ENCODE measurements at places on chromosomes 2 and 18.
A peak's percentile ranks its signal among the peaks of the same experiment; 100 is the strongest.

DNA sequence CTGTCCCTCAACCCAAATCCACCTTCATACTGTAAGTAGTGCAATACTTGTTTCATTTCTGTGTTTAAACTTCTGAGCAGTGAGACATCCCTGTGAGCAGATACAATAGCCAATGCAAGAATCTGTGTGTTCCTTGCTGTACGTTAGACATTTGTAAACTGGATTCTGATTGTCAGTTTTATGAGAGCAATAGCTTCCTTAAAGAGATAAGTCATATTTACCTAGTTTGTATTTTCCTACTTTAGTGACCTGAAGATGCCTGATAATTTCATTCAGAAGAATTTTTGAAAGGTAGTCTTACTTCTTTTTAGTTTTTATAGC is 90.7 kb downstream of the DPP4 start:
- DNase-seq: no peak

GRCh38 chr2:96715658-96716057 is 24.2 kb downstream of the LMAN2L start:
- DNase-seq: no peak

DNA sequence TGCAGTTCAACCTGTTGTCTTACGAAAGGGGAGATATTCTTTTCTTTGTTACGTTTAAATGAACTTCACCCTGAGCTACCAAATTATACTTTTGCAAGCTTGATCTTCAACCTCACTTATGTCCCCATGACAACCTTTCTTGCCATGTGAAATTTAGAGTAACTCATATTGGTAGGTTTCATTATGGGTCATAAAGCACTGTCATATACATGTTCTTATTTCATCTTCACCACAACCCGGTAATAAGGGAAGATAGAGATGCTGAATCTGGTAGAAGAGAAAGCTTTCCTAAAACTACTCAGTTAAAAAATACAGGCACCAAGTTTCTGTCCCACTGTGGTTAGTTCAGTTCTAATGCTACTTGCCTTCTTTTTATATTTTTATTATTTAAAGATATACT is 208.5 kb upstream of the NRP2 start:
- no peak for DNase-seq

DNA sequence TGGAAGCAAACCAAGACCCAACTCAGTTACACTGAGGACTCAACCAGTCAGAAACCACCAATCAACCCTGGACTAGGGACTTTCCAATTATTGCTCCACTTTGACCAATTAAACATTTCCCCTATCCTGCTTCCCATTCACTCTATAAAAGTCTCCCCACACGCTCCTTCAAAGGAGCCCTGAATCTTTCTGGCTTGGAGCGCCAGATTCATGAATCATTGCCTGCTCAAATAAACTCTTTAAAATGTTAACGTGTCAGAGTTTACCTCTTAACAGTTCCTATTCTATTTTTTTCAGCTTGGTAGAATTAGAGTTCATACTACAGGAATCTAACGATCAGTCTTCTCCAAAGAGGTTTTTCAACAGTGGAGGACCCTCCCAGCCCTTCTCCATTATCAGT is 20.7 kb upstream of the SULT1C2 start:
- no peak for DNase-seq

DNA sequence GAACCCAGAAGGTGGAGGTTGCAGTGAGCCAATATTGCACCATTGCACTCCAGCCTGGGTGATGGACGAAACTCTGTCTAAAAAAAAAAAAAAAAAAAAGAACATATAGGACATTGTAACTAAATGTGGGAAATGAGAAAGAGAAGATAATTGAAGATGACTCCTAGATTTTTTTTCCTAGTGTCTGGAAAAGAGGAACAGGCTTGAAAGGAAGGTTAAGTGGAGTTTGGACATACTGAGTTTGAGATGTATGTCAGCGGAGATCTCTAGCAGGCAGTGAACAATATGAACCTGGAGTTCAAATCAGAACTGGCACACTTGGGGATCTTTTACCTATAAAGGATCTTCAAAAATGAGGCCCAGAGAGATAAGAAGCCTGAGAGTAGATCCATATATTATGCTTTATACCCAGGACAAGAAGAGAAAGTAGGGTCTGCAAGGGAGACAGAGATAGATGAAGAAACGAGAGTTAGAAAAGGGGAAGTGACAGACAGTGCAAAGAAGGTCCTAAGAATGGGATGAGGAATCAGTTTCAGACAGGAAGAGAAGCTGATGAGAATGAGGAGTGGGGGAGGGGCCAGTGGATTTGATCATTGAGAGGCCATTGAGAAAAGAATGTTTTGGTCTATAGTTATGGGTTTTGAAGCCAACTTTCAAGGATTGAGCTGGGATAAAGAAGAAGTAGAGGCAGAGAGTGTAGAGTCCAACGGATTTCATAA is 46.9 kb upstream of the CD28 start:
- no peak for DNase-seq

DNA sequence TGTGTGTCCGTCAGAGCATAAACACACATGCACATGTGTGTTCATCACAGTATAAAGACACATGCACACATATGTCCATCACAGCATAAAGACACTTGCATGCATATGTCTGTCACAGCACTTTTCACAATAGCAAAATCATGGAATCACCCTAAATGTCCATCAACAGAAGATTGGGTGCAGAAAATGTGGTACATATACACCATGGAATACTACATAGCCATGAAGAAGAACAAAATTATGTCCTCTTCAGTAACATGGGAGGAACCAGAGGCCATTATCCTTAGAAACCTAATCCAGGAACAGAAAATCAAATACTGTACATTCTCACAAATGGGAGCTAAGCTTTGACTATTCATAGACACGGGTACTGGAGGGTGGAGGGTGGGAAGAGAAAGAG is 732.2 kb downstream of the GALR1 start:
- DNase-seq: no peak

DNA sequence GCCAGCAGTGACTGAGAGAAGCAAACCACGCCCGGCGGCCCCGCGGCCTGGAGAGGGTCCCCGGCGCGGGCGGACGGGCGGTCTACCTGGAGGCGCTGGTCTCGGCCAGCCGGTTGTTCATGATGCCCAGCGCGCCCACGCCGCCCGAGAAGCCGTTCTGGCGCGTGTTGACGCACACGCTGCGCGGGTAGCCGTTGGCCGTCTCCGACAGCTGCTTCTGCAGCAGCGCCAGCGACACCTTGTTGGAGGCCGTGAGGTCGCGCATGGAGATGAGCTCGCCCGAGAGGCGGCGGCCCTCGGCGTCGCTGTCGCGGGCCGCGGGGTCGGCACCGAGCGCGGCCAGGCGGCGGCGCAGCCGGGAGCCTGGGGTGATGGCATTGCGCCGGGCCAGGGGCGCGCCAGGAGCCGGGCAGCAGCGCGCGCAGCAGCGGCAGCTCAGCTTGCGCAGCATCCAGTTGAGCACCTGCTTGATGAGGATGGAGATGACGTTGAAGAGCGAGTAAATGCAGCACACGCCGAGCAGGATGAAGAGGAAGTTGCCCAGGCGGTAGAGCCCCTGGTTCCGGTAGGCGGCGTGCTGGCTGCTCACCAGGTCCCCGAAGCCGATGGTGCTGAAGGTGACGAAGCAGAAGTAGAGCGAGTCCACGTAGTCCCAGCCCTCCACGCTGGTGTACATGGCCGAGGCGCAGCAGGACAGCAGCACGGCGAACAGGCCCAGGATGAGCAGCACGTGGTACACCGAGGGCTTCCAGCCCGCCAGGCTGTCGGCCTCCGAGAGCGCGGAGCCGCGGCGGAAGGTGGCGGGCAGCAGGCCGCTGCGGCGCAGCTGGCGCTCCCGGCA is 118.1 kb downstream of the MSH2 start:
- DNase-seq: peak; percentile 49

DNA sequence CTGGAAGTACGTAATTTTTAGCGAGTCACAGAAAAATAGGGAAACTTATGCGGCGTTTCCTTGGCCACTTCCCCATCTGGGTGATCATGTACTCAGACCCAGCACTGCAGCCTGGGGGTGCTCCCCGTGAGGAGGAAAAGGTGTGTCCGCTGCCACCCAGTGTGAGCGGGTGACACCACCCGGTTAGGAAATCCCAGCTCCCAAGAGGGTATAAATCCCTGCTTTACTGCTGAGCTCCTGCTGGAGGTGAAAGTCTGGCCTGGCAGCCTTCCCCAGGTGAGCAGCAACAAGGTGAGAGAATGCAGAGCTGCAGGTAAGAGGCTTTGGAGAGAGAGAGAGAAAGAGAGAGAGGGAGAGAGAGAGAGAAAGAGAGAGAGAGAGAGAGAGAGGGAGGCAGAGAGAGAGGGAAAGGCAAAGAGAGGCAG is at the start of gene IL1R2:
IL1R2 (plus strand) TSS at position 240 of the 425 bp plus-strand sequence. CDS start 16,616 bp downstream, outside the sequence.
- DNase-seq: no peak

GRCh38 chr18:76823161-76823538 is 793 bp downstream of the ZNF236 start:
- no peak for DNase-seq

All from amygdala (tissue), 56 donors.